ENCODE measurements at places on chromosomes 1 and 21.

GRCh38 chr1:31879981-31880608 lies 58.1 kb downstream of the PTP4A2 start:
- no peak for DNase-seq

- no peak for DNase-seq
These were observed 48.2 kb downstream of the SLC9C2 start for GRCh38 chr1:173554541-173555250.

DNA sequence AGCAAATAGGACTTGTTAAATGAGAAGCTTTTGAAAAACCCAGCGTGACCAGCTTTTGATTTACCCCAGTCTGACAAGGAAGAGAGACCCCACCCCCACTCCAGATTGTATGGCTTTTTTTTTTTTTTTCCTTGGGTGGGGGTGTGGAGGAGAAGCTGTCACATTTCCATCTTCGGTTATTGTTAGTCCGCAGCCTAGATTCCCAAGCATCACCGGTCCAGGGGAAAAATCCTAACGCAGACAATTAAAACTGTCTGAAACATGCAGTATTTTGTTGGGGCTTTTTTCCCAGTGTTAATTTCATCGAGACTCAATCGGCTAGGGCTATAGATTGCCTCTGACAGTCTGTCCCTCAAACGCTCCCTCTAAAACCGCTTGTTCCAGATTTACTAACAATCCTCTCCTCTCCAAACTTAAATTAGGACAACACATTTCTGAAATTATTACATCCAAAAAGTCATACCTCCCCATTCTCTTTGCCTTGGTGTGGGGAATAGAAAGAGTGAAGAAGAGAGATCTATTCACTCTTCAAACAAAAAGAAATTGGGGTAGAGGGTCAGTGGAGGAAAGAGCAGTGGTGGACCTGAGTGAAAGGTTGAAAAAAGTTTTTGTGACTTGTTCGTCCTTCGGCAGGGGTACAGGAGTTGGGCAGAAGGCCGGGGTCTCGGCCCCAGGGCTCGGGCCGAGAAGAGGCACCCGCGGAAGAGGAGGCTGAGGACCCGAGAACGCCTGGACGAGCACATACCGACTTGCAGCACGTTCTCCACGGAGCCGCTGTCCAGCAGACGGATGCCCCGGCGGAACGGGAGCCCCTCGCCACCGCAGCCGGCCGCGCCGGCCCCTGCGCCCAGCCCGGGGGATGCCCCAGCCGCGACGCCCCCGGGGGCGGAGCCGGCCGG lies 1.1 kb downstream of the ZSWIM5 start:
- peak; percentile 19 for DNase-seq

DNA sequence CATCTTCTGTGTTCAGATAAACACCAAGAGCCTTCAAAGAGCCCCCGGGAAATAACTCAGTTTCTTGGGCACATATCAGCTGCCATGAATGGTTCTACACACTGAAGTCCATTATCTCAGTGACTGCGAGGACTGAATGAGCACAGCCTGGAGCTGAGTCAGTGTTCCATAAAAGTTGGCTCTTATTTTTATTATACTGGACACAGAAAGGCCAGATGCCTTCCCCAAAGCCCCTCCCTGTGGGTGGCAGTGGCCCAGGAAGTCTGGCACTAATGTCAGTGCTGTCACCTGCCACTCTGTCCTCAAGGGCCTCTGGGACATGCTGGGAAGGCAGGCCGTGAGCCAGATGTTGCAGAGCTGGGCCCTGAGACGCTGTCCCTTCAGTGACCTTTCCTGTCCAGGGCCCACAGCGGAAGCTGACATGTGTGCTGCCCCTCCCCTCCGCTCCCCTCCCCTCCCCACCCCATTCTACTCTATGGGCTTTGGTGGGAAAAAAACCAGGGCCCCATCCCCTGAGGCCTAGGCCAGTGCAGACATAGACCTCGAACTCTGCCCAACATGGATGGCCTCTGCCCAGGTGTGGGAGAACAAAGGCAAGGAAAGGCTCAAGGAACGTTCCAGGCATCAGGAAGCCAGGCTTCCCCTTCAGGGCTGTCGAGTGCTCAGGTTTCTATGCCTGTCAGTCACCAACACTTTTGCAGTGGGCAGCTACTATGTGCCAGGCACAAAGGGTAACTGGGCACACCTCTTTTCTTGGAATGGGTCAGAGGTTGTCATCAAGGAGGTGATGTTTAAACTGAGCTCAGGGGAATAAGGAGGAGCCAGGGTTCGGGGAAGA lies 22.4 kb upstream of the NPPB start:
- no peak for DNase-seq

GRCh38 chr1:219324629-219325367 lies 151.1 kb downstream of the LYPLAL1 start:
- DNase-seq: no peak

GRCh38 chr1:161727256-161727924 lies 6.0 kb downstream of the FCRLB start:
- no peak for DNase-seq

- DNase-seq: no peak
These were observed 3.2 kb downstream of the ANGPTL1 start for GRCh38 chr1:178867670-178868069.

- no peak for DNase-seq
These were observed 9.6 kb downstream of the STUM start for GRCh38 chr1:226558036-226558650.

DNA sequence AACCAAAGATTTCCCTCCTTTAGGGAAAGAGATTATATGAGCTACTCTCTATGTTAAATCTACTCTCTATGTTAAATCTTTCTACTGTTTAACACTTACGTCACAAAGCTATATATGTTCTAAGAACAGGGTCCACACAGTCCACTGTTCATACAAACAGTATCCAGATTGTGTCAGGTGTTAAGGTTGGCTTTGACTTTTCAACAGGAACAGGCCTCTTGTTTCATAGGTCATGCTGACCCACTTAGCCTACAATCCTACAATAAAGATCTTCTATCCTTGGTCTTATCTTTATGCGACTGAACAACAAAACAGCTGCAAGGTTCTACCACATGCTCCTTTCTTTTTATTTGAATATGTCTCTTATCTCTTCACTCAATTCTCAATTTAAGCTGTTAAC lies 134.9 kb downstream of the LTN1 start:
- DNase-seq: no peak

- no peak for DNase-seq
These were observed 29.4 kb downstream of the OLFML2B start for GRCh38 chr1:161994175-161994668.

DNA sequence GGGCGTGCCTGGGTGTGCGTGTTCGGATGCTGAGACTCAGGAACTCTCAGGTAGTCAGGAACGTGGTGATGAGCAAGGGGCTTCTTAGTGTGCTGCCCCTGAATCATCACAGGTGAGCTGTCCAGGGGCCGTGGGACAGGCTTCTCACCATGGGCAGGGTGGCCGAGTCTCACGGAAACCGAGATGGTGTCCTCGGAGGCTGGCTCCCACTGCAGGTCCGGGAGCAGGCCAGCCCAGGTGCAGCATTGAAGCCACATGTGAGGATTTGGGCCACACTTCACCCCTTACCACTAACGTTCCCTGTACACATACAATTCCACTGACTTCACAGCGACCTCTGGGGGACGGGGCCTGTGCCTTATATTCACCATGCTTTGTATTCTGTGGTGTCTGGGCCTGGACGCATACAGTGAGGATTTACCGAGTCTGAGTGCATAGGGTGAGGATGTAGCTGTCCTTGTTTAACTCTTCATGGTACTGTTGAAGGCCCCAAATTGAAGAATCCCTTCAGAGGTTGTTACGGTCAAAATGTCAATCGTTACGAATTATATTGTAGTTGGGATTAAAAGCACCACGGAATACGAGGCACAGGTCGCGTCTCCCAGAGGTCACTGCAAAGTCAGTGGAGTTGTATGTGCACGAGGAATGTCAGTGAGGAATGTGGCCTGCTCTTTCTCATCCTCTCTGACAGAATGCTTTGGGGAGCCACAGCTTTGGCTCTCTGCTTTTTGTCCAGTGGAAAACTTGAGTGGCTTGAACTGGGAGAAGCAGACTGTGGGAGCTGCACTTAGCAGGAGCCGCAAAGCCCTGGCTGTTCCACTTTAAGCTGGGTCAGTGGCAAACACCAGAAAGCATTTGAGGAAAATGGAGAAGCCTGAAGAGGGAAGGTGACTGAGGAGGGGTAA lies 95.3 kb downstream of the MTR start:
- DNase-seq: no peak

DNA sequence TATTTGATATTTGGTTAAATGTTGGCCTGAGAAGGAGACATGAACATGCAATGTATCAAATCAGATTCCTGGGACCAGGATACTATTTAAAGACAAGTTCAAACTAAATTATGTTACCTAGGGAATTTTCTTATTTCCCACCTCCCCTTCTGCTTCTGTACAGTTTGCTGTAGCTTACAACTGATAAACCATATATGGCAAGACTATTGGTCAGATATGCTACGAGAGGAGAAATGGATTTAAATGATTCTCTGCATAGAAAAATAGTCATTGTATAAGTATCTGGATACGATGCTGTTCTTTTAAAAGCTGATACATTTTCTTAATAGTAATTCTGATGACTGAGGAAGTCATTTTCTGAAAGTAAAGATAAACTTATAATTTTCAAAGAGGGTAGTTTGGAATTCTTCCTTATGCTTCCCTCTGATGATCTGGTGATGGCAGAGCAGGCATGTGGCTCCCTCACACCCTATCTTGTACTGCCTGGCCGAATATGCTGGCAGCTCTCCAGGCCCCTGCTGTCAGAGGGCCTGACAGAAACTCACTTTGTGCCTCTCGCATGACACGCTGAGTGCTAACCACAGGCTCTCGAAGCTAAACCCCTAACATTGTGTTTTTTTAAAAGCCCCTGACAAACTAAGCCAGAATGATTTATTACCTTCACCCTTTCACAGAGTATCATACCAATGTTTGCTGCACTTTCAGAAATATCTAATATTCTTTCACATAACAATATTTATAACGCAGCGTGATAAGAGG lies 19.4 kb downstream of the RRP15 start:
- DNase-seq: no peak

GRCh38 chr1:18849261-18849711 lies 10.2 kb downstream of the TAS1R2 start:
- no peak for DNase-seq

- no peak for DNase-seq
These were observed 47.5 kb upstream of the FOXO6 start for GRCh38 chr1:41313661-41314131.

DNA sequence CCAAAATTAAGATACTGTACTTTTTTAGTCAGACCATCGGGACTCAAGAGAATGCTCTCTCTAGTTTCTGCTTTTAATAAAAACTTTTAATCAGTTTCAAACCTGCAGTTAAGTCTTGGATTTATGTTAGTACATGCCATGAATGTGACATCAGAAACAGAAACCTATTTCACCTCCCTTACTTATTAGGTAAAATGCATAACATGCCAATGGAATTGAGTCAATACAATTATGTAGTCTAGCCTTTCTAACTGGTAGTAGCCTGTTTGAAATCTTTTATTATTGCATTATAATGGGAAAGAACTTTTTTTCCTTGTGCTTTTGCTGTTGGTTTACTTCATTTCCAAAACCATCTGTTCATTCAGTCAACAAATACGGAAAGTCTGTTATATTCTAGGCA lies 4.8 kb downstream of the PHACTR4 start:
- no peak for DNase-seq

GRCh38 chr21:42845296-42845965 lies 33.9 kb downstream of the WDR4 start:
- DNase-seq: no peak

DNA sequence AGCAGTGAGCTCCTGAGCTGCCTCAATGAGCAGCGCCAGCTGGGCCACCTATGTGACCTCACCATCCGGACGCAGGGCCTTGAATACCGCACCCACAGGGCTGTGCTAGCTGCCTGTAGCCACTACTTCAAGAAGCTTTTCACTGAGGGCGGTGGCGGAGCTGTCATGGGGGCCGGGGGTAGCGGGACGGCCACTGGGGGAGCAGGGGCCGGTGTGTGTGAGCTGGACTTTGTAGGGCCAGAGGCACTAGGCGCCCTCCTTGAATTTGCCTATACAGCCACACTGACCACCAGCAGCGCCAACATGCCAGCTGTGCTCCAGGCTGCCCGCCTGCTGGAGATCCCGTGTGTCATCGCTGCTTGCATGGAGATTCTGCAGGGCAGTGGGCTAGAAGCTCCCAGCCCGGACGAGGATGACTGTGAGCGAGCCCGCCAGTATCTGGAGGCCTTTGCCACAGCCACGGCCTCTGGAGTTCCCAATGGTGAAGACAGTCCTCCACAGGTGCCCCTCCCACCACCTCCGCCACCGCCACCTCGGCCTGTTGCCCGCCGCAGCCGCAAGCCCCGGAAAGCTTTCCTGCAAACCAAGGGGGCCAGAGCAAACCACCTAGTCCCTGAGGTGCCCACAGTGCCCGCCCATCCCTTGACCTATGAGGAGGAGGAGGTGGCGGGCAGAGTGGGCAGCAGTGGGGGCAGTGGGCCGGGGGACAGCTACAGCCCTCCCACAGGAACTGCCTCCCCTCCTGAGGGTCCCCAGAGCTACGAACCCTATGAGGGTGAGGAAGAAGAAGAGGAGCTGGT lies 12.3 kb downstream of the ZBTB7B start:
- DNase-seq: no peak

GRCh38 chr1:192762265-192762664 lies 46.6 kb upstream of the RGS2 start:
- DNase-seq: no peak

DNA sequence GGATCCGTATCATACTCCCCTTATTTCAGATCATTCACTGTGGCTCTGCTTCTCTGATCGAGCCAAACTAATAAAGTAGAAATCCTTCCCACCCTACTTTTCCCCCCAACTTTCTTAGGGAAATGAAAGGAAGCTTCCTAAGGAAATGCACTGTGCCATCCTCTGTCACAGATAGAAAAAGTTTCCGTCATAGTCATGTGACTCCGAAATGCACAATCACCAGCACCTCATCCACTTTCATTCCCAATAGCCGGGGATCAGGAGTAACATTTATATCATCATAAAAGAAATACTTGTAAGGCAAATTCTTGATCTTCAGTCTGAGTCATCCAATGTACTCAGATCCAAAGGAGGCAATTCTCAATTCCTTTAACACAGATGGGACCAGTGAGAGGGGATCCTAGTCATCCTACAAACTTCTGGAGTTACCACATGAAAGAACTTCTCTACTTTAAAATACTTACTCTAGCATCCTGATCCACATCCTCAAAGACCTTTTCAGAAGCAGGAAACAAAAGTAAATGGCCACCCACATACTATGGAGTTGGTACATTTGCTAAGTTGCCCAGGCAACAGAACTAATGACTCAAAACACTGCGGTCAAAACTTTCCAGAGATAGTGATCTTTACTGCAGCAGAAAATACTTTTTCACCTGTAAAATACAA lies 97.8 kb upstream of the ZC3H11B start:
- DNase-seq: no peak

DNA sequence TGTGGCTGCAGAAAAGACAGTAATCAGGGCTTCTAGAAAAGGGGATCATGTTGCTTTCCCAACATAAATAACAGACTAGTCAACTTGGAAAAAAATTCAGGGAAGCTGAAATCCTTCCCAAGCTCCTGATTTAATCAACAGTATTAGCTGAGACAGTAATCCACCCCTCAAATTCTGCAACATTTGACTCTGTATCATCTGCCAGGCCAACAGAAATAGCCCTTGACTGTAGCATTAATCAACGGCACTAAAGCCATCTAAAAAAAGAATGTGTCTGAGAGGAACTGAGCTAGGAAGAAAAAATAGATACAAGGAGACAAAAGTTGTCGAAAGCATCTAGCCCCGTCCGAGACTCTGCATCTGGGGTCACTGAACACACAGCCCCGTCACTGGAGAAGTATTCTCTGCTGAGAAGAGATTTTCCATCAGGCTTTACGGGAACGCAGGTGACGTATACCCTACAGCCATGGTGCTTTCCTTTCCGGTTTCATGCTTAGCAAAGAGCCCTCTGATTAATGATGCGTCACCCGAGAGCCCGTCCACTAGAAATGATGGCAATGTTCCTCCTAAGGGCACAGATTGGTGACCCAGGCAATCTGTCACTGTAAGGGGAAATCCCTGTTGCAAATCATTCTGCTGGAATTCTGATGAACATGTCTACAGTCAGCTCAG lies 42.1 kb upstream of the TP53BP2 start:
- no peak for DNase-seq
